ENCODE measurements at places on chromosomes 4 and X.

DNA sequence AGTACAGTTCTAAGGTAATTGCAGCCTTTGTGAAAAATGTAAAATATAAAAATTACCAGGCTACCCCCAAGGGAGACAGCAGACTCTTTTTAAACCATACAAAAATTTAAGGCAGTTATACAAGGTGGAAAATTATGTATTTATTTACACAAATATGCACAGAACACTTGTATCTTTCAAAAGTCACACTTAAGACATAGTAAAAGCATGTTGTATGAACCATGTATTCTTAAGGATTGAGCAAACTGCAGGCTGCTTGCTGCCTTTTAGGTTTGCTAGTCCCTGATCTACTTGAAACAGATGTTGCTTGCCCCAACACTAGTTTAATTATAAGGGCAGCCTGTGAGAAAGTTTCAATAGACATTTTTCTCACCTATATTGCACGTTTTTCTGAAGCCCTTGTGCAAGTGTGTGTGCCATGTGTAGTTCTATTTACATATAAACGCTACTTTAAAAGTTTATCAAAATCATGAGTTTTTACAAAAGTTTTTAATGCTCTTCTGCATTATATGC, 72.8 kb downstream of the PRSS12 start:
- no peak for DNase-seq

GRCh38 chrX:35285289-35285962, 342.8 kb downstream of the FAM47B start:
- DNase-seq, result no peak

DNA sequence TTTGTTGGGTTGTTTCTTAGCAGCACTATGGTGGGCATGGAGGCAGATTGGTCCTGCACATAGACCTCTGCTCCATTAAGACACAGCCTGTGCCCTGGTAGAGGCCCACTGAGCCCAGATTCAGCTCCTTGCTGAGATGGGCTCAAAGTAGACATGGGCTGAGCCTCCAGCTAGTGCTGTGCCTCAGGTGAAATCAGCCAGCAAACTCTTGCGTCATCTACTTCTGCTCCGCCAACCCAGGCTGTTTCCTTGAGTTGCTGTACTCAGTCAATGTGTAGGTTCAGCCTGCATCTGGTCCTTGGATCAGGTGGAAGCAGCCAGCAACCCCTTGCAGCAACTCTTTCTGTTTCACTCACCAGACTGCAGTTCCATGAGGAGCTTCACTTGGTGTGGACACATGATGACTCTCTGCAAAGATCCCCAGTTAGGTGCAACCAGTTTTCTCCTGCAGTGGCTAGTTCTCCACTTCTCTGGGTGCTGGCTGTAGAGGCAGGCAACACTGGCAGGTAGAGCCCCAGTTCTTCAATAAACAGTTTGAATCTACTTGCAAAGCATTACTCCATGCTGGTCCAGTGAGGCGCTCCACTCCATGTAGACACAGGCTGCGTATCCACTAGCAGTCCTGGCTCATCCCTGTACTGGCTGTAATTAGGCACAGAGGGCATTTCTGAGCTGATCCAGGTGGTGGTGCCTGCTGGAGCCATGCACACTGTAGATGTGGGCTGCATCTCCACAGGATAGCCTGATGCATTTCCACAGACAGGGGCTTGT, 199.0 kb upstream of the MAMLD1 start:
- DNase-seq, result no peak

DNA sequence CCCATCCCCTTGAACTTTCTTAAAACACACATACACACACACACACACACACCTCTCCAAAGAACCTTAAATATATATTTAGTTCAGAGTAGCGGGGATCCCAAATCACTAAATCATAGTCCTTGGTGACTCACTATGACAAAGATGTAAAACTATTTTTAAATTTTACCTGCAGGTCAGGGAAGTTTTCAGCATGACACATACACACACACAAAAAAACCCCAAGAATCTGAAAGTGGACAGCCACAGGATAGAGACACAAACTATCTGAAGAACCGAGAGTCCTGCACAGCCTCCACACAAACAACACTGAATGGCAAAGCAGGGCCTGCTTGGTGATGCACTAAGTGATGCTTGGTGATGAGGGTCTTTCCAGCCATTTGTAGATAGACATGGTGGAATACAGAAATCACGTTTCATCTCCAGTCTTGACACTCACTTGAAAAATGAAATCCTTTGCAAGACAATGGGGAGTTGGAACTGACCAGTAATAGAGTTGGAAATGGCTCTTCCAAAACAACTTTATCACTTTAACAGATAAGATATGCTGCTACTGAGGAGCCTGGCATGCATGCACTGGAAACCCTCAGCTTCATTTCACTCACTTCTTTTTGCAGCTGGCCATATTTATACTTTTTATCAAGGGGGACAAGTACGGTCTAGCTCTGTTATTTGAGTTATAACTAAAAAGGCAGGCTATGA, 307.3 kb downstream of the RAPGEF2 start:
- no peak for DNase-seq

DNA sequence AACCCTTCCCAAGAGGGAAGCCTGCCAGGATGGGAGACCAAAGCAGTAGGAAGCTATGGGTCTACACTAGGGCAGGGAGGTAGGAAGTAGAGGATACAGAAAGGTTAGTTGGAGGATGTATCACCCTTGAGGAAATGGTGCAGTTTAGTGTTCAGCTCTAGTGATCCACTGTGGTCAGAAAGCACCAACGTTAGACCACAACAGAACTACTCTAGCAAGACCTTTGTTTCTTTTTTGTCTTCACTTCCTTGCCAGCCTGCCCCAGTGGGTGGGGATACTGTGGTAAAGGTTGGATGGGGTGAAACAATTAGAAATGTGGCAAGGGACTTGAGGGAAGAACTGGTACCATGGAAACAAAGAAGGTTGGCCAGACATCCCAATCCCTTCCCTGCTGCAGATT, 83.3 kb downstream of the DDIT4L start:
- no peak for DNase-seq

Measured in kidney (tissue), 22 donors.